AG10803 (cell line): ENCODE measurements at places on chromosomes 6 and 20.

GRCh38 chr6:6508643-6509042 lies 79.9 kb upstream of the LY86 start:
- DNase-seq = no peak

- peak; percentile 7 for DNase-seq
Observed at GRCh38 chr6:15458021-15458459, 204.8 kb downstream of the DTNBP1 start.

- no peak for DNase-seq
Observed at GRCh38 chr6:99187429-99187828, 162.0 kb downstream of the FAXC start.

DNA sequence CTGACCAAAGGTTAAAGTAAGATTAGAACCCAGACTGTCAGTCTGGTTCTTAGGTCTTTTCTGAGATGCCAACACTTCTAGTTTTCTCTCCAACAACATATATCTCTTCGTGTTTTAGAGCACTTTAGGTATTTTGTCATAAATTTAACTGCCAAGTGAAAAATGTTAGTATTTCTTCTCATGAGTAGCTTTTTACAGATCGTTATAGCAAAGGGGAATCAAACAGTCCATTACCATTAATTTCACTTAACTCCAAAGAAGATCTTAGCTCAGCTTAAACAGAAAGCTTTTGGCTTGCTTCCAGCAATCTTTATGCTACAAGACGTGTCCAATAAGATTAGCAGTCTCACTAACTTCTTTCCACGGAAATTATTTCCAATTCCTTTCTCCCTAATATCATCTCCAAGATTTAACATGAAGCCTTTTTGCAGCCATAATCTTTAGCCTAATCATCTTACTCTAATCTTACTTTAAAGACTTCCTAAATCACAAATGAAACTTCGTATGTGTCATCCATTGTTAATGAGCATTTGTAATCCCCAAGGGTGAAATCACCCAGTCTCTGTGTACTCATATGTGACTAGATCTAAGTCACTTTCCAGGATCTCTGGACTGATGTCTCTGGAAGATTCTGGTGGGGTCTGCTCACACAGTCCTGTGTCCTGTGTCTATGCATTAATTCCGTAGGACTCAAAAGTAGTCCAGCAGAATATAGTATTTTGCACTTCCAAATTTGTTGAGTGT lies 38.7 kb downstream of the MOXD1 start:
- DNase-seq = no peak

GRCh38 chr20:61442718-61443117 lies 190.7 kb downstream of the CDH4 start:
- no peak for DNase-seq

- DNase-seq = no peak
Observed at GRCh38 chr6:2796861-2797260, 31.7 kb downstream of the WRNIP1 start.

GRCh38 chr20:25281541-25281991 lies 33.7 kb downstream of the PYGB start:
- DNase-seq = no peak

GRCh38 chr6:14547284-14547998 lies 429.9 kb downstream of the CD83 start:
- DNase-seq = no peak

GRCh38 chr6:169231790-169232506 lies 21.7 kb downstream of the THBS2 start:
- DNase-seq = no peak

DNA sequence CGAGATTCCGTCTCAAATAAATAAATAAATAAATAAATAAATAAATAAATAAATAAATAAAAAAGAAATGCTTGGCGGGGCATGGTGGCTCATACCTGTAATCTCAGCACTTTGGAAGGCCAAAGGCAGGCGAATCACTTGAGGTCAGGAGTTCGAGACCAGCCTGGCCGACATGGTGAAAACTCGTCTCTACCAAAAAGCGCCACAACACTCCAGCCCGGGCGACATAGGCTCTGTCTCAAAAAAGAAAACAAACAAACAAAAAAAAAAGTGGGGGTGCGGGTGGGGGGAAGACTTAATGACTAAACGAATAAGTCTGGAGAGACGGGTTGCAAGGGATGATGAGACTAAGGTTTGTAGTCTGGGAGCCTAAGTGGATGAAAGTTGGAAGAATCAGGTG lies 170.7 kb downstream of the SLC16A10 start:
- DNase-seq = no peak

DNA sequence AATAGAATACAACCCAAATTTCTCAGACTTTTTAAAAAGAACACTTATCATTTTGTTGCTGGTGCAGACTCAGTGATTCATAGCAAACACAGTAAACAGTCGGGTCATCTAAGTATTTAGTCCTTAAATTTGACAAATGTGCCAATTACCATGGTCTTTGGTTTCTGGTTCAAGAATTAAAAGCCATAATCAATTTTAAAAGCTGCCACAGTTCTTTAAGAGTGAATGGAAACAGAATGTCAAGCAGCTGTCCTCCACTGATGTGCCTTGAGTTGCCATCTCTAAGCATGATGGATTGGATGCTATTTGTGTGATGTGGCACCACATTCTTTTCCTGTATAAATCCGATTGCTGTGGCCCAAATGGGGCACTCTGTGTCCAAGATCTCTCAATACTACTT lies 67.2 kb upstream of the MLIP start:
- no peak for DNase-seq

GRCh38 chr6:132207991-132208390 lies 193.3 kb downstream of the MOXD1 start:
- DNase-seq = no peak

DNA sequence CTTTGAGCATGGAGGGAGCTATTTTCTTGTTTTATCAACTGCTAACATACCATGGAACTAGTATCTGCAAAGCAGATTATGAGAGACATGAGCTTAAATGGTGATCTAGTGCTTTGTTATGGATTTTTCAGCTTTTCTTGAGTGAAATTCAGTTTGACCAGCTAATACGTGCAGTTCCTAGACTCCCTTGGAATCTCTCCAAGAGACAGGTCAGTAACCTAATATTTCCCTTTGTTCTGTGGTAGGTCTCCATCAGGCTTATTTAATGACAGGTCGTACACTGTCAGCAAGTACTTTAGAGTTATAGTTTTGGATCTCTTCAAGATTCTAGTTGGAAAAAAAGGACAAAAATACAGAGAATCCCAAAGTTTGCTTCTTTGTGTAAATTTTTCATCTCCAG lies 43.9 kb downstream of the HDAC2 start:
- no peak for DNase-seq

- DNase-seq = no peak
Observed at GRCh38 chr6:126535595-126535994, 195.7 kb downstream of the CENPW start.

DNA sequence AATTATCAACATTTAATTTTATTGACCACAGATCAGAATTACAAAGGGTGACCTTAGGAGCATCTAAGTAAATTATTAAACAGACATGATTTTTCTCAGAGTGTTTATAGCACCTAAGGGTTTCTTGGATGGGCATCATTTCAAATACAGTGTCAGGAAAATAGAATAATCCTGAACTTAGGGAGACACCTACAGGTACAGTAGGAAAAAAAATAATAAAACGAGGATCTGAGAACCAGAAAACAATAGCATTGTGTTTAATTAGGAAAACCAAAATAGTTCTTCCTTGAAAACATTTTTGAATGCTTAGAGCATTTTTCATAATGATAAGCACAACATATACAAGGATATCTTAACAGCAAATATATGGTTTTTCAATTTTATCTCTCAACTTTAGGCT lies 39.2 kb downstream of the MMUT start:
- DNase-seq = no peak

DNA sequence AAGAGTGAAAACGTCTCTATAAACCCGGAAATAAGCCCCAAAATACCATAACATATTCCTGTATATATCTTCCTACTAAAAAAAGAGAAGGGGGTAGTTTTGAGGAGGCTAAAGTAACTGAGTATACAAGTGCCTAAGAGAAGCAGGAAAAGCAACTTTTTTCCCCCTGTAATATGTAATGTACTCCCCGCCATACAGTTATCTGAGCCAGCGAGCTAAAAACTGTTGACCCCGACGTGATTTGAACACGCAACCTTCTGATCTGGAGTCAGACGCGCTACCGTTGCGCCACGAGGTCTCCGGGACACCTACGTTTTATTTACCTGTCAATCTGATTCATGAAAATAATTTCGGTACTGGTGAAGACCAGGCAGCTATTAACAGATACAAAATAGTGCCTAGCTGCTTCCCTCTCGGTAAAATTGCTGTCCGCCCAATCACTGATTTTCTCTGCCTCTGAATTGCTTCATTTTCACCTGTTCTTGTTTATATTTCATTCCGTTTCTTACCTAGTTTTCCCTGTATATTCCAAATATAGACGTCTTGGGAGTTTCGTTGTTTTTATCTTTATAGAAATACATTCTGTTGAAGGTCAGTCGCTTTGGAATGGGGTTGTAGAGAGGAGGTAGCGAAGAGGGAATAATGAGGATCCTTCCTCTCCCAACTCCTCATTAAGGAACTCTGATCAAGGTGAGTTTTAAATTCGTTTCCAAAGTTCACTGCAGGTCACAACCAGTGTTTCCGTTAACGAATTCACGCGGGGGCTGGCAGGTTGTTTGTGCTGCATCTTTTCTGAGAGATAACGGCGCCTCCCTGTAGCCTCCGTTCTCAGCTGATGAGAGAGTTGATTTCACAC lies 33.6 kb upstream of the BTN3A2 start:
- DNase-seq = peak; percentile 12

DNA sequence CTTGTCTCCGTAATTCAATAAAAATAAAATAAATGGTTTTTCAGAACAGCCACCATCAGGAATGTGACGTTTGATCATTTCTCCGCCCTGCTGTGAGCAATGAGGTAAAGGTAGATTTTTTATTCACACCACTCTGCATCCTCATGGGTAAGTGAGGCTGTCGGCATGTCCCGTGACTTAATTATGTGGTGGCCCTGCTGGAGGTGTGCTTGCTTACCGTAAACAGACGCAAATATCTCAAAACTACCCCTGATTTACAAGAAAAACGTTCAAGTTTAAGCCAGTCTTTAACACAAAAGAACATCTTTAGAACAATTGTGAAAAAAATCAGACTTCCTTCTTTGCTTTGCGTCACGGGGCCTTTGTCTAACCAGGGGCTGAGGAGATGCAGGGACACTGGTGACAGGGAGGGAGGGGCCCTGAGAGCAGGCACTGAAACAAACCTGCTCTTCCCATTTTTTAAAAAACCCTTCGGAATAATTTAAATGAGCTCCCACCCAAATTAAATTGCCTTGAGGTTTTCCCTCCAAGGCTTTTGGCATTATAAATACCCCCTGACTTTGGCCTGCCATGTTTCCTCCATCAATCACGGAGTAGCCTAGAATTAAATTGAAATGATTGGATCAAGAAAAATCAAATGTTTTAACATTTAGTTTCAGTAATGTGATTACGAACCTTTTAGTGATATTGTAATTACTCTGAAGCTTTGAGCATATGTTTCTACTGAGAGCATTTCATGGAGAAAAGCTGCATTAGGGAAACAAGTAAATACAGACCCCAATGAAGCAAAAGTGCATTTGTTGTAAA lies 13.4 kb downstream of the PRKN start:
- DNase-seq = no peak

- peak; percentile 93 for DNase-seq
Observed at GRCh38 chr6:74069089-74069581, 373.1 kb downstream of the CD109 start.

GRCh38 chr20:4162766-4163165 lies 147.4 kb upstream of the RNF24 start:
- DNase-seq = no peak

DNA sequence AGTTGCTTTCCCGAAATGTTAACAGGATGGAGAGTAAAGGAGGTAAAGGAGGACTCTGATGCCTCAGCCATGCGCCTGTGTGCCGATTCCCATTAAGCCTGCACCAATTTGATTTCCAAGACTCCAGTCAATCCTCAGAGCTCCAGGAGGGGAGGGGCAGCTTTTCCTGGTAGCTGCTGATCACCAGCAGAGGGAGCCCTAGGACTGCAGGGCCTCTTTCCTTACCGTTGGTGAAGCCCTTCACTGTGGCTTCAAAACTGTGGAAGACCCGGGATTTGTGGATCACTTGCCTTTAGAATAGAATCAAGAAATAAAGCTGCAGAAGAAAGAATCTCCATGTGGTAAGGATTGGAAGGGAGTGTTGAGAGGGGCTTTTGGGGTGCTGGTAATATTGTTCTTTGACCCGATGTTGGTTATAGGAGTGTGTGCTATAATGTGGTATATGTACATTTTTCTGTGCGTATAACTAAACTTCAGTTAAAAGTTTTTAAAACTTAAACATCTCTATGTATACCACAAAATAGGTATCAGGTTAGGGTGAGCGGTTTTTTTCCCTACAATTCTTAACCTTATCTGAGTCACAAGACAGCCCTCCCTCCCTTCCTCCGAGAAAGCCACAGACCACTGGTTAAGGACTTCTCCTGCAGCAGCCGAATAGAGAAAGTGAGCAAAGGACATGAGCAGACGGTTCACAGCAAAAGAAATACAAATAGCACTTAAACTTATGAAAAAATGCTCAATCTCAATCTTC lies 6.9 kb upstream of the OSER1 start:
- peak; percentile 64 for DNase-seq

DNA sequence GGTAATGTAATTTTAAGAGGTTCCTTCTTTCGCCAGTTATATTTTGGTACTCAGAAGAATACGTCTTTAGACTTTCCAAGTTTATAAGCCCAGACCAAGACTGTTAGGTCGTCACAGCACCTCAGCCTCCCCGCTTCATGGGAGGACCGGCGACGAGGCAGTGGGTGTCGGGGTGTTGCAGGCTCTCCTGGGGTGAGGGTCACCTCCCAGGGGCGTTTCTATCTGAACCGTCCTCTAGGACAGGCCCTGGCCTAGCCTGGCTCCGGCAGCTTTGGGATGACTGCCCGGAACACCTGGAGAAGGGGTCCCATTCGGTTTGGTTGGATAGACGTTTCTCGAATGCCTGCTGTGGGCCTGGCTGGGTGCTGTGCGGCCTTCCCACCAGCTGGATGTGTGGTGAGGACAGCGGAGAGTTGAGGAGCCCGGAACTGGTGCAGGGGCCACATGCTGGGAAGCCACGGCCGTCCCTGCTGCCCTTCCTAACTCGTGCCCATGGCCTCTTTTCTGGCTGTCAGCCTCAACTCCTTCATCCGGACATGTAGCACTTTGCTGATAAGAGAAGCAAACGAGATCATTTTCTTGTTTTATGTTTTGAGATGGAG lies 1.1 kb downstream of the OSBPL2 start:
- DNase-seq = peak; percentile 20

GRCh38 chr6:105757512-105758200 lies 328.5 kb upstream of the PRDM1 start:
- DNase-seq = no peak

GRCh38 chr6:146551545-146551944 lies 7.9 kb downstream of the RAB32 start:
- no peak for DNase-seq
